Urothelium cell line (cell line): ENCODE measurements at places on chromosomes 12 and 14.
A peak's percentile ranks its signal among the peaks of the same experiment; 100 is the strongest.

DNA sequence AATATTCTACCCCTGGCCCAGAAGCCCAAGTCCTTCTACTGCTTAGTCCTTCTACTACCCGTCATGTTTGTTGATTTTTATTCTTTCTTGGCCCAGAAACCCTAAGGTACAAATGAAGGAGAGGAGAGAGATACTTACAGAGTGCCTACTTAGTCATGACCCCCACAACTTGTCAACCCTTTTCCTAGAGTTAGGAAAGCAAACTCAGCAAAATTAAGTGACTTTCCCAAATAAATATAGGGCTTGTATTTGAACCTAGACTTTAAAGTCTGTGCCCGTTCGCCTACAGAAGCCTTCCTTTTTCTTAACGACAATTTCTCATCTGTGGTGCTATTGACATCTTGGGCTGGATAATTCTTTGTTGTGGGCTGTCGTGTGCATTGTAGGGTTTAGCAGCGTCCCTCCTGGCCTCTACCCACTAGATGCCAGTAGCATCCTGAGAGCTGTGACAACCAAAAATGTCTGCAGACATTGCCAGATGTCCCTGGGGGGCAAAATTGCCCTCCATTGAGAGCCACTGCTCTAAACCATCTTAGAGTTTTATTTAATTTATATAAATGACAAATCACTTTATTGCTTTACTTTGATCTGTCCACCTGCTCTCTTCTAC, 82.3 kb downstream of the FIGNL2 start:
- DNase-seq, result no peak

GRCh38 chr14:30621354-30621939, 672 bp upstream of the SCFD1 start:
- peak; percentile 12 for DNase-seq

DNA sequence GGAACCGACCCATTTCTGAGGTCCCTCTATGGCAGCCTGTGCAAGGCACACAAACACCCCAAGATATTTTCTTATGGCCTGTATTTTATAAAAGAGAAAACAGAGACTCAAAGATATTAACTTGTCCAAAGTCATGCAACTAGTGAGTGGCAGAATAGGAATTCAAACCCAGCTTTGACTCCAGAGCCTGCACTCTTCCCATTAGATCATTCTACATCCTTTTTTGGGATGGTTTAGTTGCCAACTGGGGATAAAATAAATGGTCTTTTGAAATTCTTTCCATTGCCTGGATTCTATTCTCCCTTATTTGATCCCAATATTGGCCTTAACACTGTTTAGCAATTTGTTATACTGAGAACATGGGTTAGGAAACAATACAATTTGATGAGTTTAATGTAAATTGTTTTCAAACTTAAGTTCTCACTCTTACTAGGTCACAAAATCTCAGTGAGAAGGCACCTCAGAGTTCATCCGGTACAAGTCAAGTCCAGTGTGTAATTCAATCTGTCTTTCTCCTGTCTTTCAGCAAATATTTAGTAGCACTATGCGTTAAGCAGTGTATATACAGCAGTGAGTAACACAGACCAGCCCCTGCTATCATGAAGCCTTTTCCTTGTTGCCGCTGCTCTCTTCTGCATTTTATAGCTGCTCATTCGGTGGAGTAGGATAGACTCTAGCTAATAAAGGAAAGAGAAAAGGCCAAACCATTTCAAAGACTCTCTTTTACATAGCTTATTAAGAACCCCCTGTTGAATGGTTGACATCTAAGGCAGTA, 162.1 kb upstream of the IFNG-AS1 start:
- no peak for DNase-seq

- DNase-seq, result peak; percentile 93
These were observed 5.1 kb downstream of the CISTR start for GRCh38 chr12:53746592-53747092.

DNA sequence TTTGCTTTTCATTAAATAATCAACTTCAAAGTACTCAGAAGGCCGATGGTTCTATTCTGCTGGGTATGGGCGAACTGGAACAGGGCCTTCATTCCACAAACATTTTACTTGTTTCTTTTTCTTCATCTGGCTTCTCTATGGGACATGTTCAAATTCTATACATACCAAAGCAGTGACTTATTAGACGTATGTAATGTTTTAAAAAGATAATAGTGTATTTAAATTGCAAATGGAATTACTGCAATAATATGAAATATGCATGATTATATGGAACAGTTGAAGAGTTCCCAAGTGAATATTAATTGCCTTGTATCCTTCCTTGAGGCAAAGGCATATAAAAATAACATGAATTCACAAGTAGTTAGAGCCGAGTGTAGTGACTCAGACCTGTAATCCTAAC, 75.5 kb downstream of the FAR2 start:
- no peak for DNase-seq

DNA sequence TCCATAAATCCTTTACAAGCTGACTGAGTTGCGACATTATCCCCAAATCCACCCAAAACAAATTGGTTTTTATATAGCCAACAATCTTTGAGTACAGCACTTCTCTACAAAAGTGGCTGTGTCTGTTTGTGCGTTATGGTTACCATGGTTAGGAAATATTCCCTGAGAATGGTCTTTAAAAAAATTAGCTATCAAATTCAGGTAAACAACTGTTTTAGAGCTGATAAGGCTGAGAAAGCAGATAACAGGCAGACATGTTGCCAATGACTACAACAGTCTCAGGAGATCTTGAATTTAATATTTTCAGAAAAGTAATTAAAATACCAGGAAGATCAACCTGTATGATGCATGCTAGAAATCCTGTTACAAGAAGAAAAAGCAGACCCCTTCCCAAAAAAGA, 248.0 kb downstream of the RASSF9 start:
- no peak for DNase-seq

DNA sequence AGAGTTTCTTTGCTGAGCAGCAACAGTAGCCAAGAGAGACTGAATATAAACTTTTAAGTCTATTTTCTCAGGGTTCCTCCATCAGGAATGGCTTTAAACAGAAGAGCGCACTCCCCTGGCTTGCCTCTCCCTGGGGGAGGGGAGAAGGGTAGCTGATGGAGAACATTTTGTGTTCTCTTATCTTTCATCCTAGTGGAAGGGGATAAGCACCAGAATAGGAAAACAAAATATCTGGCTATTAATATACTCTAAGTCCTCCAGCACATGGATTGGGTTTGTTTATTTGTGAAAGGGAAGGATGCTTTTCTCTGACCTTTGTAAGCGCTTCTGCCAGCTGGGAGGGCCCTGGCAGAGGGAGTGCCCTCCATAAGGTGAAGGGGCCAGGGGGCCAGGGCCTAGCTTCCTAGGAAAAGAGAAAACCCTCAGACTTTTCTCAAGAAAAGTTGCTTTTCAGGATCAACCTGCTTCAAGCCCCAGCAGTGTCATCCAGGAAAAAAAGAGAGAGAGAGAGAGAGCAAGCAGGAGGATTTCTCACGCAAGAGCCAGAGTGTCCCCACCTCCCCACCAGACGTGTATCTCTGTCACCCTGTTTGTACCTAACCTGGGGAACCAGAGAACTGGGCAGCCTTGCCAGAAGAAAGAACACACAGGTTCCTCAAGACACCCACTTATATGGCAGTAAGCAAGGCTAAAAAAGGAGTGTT, 34.3 kb upstream of the ATP2A2 start:
- DNase-seq, result no peak
